ENCODE measurements at places on chromosomes 7 and 10.

DNA sequence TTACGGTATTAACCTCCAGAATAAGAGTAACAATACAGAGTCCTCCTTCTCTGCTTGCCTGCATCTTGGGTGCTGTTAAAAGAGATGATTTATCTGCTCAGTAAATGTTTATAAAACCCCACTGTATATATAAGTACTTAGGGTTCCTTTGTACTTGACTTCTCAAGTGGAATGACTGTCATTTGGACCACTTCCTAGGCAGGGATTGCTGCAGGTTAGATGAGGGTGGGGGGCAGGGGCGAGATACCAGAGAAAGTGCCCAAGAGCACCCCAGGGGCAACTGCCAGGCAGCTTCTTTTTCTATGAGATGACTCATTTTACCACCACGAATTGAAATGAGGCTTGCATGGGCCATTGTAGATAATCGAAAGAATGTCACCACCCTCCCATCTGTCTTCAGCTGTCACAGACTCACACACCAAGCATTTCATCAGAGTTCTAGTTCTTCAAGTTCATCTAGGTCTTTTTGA is 421.9 kb upstream of the GALNT17 start:
- no peak overlapping the region for H3K4me3 ChIP-seq
- no peak overlapping the region for H3K27ac ChIP-seq
- H3K4me1 ChIP-seq = peaks cover 38% of the 10 kb centered on the region
- DNase-seq = no peak
- peaks cover 16% of the 10 kb centered on the region for H3K36me3 ChIP-seq

DNA sequence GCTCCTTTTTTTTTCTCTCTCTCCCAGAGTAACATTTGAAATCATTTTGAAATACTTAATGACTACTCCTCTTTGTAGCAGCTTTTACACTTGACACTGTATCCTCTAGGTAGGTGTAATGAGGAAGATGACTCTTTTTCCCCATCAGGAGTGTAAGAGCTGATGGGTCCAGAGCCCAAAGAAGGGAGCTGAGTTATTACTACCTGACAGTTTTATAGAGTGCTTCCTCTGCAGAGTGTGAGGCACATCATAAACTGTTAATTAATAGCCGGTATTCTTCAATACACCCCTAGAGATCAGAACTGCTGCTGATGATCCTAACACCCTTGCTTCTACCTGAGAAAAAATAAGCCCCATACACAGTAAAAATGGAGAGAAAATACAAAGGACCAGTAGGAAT is 279.8 kb upstream of the SEMA3A start:
- no peak overlapping the region for H3K27ac ChIP-seq
- H3K27me3 ChIP-seq = no peaks in the 10 kb centered on the region
- H3K4me1 ChIP-seq = peaks cover 5% of the 10 kb centered on the region

- no peaks in the 10 kb centered on the region for H3K27me3 ChIP-seq
- H3K27ac ChIP-seq = no peak overlapping the region
- H3K4me3 ChIP-seq = no peak overlapping the region
- no peak for DNase-seq
Observed at GRCh38 chr10:69074532-69074931, 13.4 kb upstream of the SRGN start.

DNA sequence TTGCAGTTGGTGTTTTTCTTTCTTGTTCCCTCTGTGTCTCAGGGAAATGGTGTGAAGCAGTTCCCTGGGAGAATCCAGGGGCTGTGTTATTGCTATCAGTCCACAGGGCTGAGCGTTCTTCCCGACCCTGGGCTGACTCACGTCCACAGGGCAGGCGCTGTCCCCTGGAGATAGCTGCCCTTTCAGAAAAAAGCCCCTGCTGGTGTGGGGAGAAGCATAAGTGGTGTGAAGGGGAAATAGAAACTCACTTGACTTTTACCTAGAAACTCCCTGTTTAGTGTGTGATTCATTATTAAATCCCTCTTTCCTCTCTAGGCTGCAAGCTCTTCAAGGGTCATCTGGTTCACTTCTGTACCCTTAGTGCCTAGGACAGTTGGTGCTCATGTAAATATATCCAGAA is 63.3 kb upstream of the SMNDC1 start:
- DNase-seq = no peak
- no peak overlapping the region for H3K4me3 ChIP-seq
- H3K27me3 ChIP-seq = no peaks in the 10 kb centered on the region
- no peak overlapping the region for H3K27ac ChIP-seq
- no peaks in the 10 kb centered on the region for H3K36me3 ChIP-seq

DNA sequence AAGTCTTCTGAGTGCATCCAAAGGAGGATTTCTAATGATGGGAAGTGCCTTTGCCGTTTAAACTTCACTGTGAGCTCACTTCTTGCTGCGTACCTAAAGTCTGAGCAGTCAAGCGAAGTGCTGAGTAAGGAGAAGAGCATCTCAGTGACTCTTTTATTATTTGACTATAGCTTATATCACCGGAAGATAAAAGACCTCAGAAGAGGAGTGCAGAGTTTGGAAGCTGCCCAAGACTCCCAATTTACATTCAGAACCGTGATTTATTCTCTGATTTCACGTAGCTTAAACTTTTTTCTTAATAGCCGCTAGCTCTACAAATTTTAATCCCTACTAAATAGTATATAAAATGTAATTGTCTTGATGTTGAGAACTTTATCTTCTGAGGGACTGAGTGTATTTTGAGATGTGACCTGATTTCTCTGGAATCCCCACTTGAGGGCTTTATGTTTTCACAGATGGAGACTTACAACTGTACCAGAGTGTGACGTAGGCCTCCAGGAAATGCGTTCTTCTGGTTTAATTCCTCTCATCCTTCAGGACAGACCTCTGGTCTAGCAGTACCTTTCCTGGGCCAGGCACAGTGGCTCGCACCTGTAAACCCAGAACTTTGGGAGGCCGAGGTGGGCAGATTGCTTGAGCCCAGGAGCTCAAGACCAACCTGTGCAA is 51.1 kb downstream of the CAMK1D start:
- peaks cover 2% of the 10 kb centered on the region for H3K4me1 ChIP-seq
- H3K27ac ChIP-seq = no peak overlapping the region
- no peaks in the 10 kb centered on the region for H3K36me3 ChIP-seq
- H3K27me3 ChIP-seq = peaks cover 12% of the 10 kb centered on the region
- no peak overlapping the region for H3K4me3 ChIP-seq

DNA sequence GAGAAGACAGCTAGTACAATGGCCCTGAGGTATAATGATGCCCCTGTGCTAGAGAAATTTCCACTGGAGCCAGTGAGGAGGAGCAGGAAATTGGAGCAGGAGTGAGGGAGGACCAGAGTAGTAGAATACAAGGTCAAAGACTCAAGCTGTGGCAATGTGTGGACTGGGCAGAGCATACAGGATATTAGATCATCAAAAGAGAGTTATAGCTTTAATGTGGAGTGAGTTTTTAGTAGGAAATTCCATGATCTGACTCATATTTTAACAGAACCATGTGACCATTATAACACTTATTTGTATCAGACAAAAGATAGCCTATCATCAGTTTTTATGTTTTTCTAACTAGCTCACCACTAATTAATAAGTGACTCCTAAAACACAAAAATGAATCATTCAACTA is 154.1 kb downstream of the DGKB start:
- H3K27ac ChIP-seq = peak overlapping the region; percentile 51
- peaks cover 3% of the 10 kb centered on the region for H3K27me3 ChIP-seq

GRCh38 chr7:47031786-47032535 is 550.0 kb downstream of the TNS3 start:
- H3K36me3 ChIP-seq = no peaks in the 10 kb centered on the region
- H3K27ac ChIP-seq = peak overlapping the region; percentile 47
- peaks cover 32% of the 10 kb centered on the region for H3K4me1 ChIP-seq
- no peaks in the 10 kb centered on the region for H3K27me3 ChIP-seq
- no peak overlapping the region for H3K4me3 ChIP-seq

DNA sequence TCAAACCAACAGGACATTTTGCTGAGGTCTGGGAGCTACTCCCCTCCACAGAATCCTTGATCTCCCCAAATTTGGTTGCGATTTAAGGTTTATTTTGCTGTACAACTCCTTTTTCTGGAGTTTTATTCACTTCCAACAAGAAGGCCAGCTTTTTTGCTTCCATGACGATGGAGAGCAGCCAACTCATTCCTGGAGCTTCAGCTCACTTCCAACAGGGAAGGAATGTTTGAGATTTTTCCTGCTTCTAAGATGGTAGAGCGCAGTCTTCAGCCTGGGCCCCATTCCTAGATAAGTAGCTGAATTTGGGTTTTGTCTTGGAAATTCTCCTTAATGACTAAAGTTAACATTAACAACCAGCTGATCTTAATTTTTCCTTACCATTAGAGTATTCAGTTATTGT is 30.9 kb upstream of the CREB3L2 start:
- H3K36me3 ChIP-seq = peaks cover 8% of the 10 kb centered on the region
- H3K4me1 ChIP-seq = peaks cover 15% of the 10 kb centered on the region
- no peaks in the 10 kb centered on the region for H3K27me3 ChIP-seq
- H3K27ac ChIP-seq = peak overlapping the region; percentile 16
- no peak overlapping the region for H3K4me3 ChIP-seq
- no peak for DNase-seq

DNA sequence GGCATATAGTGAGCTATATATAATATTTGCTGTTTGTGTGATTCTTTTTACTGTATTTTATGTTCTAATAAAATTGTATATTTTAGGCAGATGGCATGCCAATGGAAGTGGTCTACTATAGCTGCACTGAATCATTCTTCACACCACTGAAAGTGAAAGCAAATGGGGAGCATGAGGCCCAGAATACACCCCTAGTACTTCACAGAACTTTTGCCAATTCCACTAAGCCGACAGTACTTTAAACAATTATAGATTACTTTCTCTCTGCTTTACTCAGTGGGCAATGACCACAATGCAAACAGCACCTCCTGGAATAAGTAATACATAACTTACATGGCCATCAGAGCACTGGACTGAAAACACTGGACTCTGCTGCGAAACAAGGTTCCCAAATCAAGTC is 70.2 kb downstream of the ANKRD26 start:
- H3K27ac ChIP-seq = no peak overlapping the region
- no peak for DNase-seq
- H3K4me3 ChIP-seq = no peak overlapping the region
- peaks cover 22% of the 10 kb centered on the region for H3K36me3 ChIP-seq
- H3K27me3 ChIP-seq = no peaks in the 10 kb centered on the region
- no peaks in the 10 kb centered on the region for H3K4me1 ChIP-seq

DNA sequence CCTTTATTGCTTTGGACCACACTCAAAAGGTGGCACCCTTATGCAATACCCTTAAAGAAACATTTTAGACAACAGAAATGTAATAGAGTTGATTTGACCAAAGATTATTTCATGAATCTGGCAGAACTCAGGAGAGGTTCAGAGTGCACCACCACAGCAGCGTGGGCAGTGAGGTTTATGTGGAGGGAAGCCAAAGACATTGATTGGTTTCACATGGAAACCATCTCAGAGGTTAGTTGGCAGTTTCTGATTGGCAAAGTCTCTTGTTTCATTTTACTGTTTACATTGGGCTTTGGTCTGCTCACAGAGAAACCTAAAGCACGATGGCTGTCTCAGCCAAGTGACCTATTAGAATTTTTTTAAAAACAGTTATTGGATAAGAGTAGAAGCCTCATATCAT is 101.3 kb downstream of the SDHAF3 start:
- peaks cover 10% of the 10 kb centered on the region for H3K27me3 ChIP-seq
- H3K36me3 ChIP-seq = no peaks in the 10 kb centered on the region
- no peak for DNase-seq

DNA sequence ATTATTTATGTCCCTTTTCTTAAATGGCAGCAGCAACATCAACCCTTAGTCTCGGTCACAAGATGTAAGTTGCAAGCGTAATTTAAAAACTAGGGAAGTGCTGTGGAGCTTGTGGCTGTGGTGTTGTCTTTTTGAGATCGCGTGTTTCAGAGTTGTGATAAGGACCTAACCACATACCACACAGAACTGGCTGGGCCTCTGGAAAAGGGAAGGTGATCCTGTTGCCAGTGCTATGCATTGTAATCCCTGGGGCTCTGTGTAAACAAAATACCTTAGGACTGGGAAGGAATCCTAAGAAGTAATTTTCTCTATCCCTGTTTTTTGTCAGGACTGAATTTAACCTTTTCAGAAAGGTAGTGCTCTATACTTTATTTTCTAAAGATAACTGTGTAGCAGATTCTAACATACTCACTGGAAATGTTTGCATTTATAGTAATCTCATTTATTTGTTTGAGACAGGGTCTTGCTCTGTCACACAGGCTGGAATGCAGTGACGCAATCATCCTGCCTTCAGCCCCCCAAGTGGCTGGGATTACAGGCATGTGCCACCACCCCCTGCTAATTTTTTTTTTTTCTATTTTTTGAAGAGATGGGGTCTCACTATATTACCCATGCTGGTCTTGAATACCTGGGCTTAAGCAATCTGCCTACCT is 60.4 kb downstream of the INPP5F start:
- peaks cover 3% of the 10 kb centered on the region for H3K36me3 ChIP-seq
- H3K27me3 ChIP-seq = no peaks in the 10 kb centered on the region
- DNase-seq = no peak

GRCh38 chr10:123357421-123357930 is 203.3 kb downstream of the BUB3 start:
- H3K4me3 ChIP-seq = peak overlapping the region; percentile 41
- H3K36me3 ChIP-seq = no peaks in the 10 kb centered on the region
- peaks cover 61% of the 10 kb centered on the region for H3K27me3 ChIP-seq
- peaks cover 24% of the 10 kb centered on the region for H3K4me1 ChIP-seq
- no peak for DNase-seq
- H3K27ac ChIP-seq = no peak overlapping the region

GRCh38 chr7:120645966-120646365 is 212.0 kb downstream of the TSPAN12 start:
- H3K4me1 ChIP-seq = no peaks in the 10 kb centered on the region
- no peaks in the 10 kb centered on the region for H3K36me3 ChIP-seq
- no peak overlapping the region for H3K27ac ChIP-seq
- DNase-seq = no peak
- H3K27me3 ChIP-seq = peaks cover 2% of the 10 kb centered on the region

DNA sequence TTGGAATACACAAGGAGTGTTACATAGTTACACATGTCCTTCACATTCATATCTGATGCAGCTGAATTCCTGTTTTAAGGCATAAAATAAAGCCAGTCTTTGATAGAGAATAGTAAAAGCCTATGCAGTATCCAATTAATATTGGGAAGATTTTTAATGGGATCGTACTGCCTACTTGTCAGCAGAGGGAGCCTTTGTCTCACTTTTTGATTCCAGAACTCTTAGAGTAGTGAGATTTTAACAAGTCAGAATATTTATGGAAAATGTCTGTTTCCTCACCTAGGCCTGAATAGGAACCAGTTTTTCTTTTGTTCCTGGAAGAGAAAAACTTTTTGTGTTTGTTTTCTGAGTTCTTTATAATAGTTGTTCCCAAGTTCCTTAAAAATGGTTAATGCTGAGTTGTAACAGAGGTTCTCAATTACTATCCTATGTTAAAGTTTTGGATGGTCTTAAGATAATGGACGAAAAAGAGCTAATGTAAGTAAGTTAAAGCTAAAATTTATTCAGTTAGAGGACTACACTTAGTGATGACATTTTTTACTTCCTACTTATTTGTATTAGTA is 114.0 kb downstream of the BBS9 start:
- no peak overlapping the region for H3K4me3 ChIP-seq
- H3K36me3 ChIP-seq = no peaks in the 10 kb centered on the region
- peaks cover 3% of the 10 kb centered on the region for H3K4me1 ChIP-seq
- no peak overlapping the region for H3K27ac ChIP-seq
- no peaks in the 10 kb centered on the region for H3K27me3 ChIP-seq
- no peak for DNase-seq

GRCh38 chr10:6300106-6300783 is 97.5 kb downstream of the PFKFB3 start:
- peak overlapping the region; percentile 50 for H3K27ac ChIP-seq
- no peak for DNase-seq
- H3K4me3 ChIP-seq = peak overlapping the region; percentile 6
- peaks cover 39% of the 10 kb centered on the region for H3K4me1 ChIP-seq
- no peaks in the 10 kb centered on the region for H3K36me3 ChIP-seq

GRCh38 chr7:135755351-135755753 is 6.7 kb upstream of the FAM180A start:
- no peak overlapping the region for H3K27ac ChIP-seq
- peaks cover 2% of the 10 kb centered on the region for H3K36me3 ChIP-seq
- H3K27me3 ChIP-seq = no peaks in the 10 kb centered on the region
- peaks cover 24% of the 10 kb centered on the region for H3K4me1 ChIP-seq
- no peak overlapping the region for H3K4me3 ChIP-seq
- DNase-seq = no peak
